CD4-positive, alpha-beta memory T cell (primary cell): ENCODE measurements at places on chromosomes 13 and 19. TPM values are rescaled to one million over a fixed set of nuclear protein-coding genes. Genes with fewer than 3 reads are reported as not detected.

GRCh38 chr13:77928909-77929308, 10.3 kb upstream of the EDNRB start:
- DNase-seq: no peak
- no peak overlapping the region for H3K27ac ChIP-seq
- no peaks in the 10 kb centered on the region for H3K27me3 ChIP-seq
- no peaks in the 10 kb centered on the region for H3K36me3 ChIP-seq
- H3K4me1 ChIP-seq: no peaks in the 10 kb centered on the region
- H3K4me3 ChIP-seq: no peak overlapping the region

- DNase-seq: no peak
- H3K36me3 ChIP-seq: no peaks in the 10 kb centered on the region
- no peaks in the 10 kb centered on the region for H3K27me3 ChIP-seq
- no peak overlapping the region for H3K4me3 ChIP-seq
- no peak overlapping the region for H3K27ac ChIP-seq
Observed at GRCh38 chr19:56946159-56946558, 105.6 kb upstream of the PEG3 start.

- H3K27me3 ChIP-seq: peaks cover 4% of the 10 kb centered on the region
- no peak overlapping the region for H3K4me3 ChIP-seq
- H3K4me1 ChIP-seq: peaks cover 11% of the 10 kb centered on the region
- no peak overlapping the region for H3K27ac ChIP-seq
- H3K36me3 ChIP-seq: no peaks in the 10 kb centered on the region
Observed at GRCh38 chr13:97018029-97018819, 23.9 kb upstream of the OXGR1 start.

- no peaks in the 10 kb centered on the region for H3K27me3 ChIP-seq
- H3K36me3 ChIP-seq: no peaks in the 10 kb centered on the region
- no peak for DNase-seq
- H3K4me3 ChIP-seq: no peak overlapping the region
- H3K27ac ChIP-seq: no peak overlapping the region
- H3K4me1 ChIP-seq: no peaks in the 10 kb centered on the region
Observed at GRCh38 chr13:80082396-80083080, 258.4 kb downstream of the SPRY2 start.

The GPR12 gene
- polyA plus RNA-seq: not detected

The ZNF154 gene
- 2.4 TPM for polyA plus RNA-seq

The CGB8 gene
- polyA plus RNA-seq: not detected

DNA sequence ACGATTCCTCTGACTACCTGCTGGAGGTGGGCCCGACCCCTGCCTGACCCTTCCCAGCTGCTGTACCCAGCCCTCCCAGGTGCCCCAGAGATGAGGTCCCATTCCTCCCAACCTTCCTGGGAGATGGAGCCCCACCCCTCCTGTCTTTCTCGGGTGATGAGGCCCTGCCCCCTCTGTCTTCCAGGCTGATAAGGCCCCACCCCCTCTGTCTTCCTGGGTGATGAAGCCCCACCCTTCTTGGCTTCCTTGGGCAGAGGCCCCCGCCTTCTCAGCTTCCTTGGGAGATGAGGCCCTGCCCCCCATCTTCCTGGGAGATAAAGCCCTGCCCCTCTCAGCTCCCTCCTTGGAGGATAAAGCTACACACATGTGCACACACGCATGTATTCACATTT, 47.9 kb downstream of the CERS4 start:
- no peak overlapping the region for H3K4me3 ChIP-seq
- DNase-seq: no peak
- H3K27me3 ChIP-seq: no peaks in the 10 kb centered on the region
- no peaks in the 10 kb centered on the region for H3K36me3 ChIP-seq
- H3K4me1 ChIP-seq: peaks cover 7% of the 10 kb centered on the region

The NEK5 gene
- polyA plus RNA-seq: 0.06 TPM

GRCh38 chr13:78700121-78700910, 41.4 kb upstream of the OBI1 start:
- no peaks in the 10 kb centered on the region for H3K27me3 ChIP-seq
- no peaks in the 10 kb centered on the region for H3K36me3 ChIP-seq
- DNase-seq: no peak
- no peak overlapping the region for H3K27ac ChIP-seq
- H3K4me3 ChIP-seq: no peak overlapping the region

The PLPP2 gene
- polyA plus RNA-seq: not detected

The ZNF681 gene
- polyA plus RNA-seq: 2.2 TPM

The ISYNA1 gene
- polyA plus RNA-seq: 36.3 TPM
